ENCODE measurements at places on chromosomes 5 and 9.

DNA sequence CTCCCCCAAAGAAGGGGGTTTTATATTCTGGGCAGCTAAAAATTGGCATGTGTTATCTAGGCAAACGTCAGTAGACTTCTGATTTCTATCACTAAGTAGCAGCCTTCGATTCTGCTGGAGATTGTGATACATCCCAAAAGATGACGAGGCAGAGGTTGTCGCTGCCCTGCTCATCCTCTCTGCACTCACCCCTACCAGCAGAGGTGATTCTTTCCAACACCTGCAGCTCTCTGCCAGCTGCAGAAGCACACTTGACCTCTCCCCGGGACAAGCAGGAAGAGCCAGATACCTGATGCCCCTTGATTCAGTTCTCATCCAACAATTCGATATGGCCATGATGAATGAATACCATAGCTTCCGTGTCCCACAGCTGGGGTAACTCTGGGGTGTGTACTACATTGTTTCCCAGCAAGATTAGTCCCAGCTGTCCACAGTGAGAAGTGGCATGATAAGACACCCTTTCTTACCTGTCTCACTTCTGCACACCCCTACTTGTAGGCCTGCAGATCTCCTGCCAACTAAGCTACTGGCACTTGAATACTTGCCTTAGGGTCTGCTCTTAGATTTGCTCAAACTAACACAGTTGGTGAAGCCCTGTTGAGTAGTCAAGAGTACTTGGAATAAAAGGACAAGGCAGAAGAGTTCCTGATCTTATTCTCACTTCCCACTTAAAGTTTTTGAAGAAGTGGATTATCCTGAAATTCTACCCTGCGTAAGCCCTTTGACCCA is 37.6 kb upstream of the SMAD5 start:
- DNase-seq, result no peak

- no peak for DNase-seq
These were observed 286.7 kb downstream of the NFIB start for GRCh38 chr9:14027116-14027800.

DNA sequence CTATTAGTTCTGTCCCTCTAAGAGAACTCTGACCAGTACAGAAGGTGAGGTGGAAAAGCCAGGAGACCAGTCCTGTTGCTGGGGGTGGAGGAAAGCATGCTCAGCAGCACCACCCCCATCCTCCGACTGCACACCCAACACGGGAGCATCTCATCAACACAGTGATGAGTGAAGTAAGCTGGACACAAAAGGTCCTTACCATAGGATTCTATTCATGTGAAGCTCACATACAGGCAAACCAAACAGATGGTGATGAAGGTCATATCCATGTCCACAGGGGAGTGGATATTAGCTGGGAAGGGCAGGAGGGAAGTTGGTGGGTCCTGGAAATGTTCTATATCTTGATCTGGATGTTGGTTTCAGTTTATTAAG is 14.8 kb upstream of the MARCHF6 start:
- no peak for DNase-seq

DNA sequence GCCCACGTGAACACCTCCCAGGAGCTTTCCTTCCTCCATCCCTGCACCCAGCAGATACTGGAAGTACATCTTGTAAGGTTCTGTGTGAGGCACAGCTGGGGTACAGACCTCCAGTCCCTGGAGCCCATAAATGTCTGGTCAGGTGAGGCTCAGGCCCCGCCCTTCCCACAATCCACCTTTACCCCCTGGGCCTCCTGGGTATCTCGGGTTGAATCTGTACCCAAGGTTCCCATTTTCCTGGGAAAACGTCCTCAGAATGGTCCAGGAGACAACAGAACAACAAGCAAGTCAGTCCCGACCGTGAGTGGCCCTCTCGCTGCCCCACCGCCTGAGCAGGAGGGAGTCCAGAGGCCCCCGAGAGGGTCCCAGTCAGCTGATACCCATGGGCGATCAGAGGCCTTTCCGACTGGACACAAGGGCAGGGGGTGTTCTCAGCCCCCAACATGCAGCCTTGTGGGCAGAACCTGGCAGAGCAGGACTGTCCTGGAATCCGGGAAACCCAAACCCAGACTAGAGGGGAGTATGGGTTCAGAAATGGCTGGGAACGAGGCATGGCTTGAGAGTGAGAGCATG is 4.3 kb downstream of the SPATA31E1 start:
- DNase-seq, result no peak

- DNase-seq, result peak; percentile 43
These were observed 3.8 kb downstream of the IFNA1 start for GRCh38 chr9:21443849-21444625.

GRCh38 chr9:129139233-129139992 is 28.2 kb downstream of the PTPA start:
- peak; percentile 86 for DNase-seq

- peak; percentile 34 for DNase-seq
These were observed 206.4 kb downstream of the ENC1 start for GRCh38 chr5:74433896-74434829.

GRCh38 chr5:109519416-109519815 is 109.6 kb upstream of the PJA2 start:
- DNase-seq, result no peak

Measured in CD4-positive, alpha-beta T cell treated with Interleukin-4 for 1 hour (primary cell).